SW480 (cell line): ENCODE measurements at places on chromosomes 2 and 18.

DNA sequence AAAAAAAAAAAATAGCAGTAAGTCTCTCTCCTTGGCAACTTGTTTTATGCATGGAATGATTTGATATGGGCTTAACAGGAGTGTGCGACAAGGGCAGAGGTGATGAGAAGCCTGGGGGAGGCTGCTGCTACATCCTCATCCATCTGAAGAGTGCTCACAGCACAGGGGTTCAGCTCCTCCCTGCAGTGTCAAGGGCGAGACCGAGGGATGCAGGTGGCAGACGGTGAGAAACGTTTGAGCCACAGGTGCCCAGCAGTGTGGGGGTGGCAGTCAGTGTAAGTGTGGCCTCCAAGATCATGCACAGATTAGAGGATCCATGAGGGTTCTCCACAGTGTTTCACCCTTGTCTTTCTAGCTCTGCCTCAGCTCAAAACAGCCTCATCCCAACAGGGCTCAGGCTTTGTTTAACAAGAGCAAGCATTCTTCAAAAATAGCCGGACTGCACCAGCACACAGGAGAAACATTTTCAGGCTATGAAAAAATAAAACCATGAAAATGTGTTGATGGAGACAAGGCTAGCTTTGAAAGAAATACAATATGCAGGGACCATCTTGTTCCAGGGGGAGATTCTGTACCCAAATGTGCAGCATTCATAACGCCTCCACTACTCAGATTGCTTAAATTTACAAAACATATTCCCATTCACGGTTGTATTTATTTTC lies 324.5 kb upstream of the MYT1L start:
- DNase-seq = no peak

DNA sequence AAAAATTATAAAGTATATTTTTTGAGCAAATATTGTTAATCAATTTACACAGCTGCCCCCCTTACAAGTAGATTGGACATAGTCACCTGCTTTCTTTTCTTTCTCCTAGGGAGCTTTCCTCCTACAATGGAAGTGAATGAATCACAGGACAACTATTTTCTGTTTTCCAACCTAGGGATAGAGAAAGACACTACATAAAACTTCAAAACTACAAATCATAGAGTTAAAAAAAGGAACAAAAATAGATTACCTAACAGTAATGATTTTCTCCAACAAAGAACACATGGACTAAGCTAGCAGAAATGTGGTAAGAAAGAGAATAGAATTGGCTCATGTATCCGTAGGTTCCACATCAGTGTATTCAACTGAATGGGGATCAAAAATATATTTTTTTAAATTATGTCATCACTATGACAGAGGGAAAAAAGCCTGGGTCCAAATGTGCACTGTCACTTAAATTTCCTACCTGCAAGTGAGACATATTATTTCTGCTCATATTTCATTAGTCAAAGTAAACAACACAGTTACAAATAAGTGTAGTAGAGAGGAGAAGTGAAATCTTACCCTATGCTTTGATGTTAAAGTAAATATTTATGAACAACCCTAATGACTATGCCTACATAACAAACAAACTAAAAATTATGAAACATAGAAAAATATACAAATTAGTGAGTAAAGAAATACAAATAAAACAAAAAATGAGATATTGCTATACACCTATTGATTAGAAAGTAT lies 756.7 kb downstream of the SOCS6 start:
- DNase-seq = no peak

DNA sequence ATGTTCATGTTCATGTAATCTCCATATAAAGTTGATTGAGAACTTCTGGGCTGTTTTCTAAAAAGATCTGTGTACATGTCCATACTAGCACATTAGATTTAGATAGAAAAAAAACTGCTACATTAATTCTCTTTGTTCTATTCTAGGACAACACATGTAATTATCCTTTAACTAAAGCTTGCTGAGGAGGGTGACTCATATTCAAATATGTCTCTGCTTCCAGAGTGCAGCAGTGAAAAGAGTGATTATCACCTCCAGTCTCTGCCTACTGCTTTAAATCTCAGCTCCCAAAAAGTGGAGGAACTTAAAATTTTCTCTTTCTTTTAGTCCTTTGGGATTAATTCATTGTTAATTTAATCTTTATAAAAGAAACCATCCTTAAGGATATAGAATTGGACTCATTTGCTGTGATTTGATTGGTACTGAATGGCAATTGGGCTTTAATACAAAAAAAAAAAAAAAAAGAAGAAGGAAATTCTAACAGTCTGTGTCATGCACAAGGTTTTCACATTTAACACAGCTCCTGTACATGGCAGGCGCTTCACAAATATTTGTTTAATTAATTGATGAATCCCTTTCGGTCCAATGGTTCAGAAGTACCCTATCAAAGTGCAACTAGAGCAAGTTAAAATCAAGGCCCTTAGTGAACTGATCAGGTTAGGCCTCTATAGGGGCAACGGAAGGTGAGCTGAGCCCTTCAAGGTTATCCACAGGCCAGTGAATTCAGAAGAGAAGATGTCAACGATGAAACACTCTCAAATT lies 214.0 kb upstream of the KCNJ3 start:
- peak; percentile 37 for DNase-seq

- DNase-seq = no peak
Observed at GRCh38 chr2:238581126-238581525, 154.4 kb downstream of the ASB1 start.

DNA sequence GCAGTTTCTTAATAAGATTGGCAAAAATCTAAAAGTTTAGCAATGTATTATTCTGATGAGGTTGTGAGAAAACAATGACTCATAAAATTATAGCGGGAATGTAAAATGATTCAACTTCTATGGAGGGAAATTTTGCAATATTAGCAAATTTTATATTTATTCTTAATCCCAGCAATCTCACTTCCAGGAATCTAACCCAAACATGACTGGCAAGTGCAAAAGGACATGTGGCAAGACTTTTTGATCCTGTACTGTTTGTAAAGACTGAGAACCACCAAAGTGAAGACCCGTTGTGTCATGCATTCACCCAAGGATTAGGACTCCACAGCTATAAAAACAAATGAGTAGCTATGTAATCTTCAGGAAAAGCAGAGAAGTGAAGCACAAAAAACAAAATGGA lies 234.8 kb upstream of the KYNU start:
- DNase-seq = no peak
